Stimulated activated CD4-positive, alpha-beta T cell treated with anti-CD3 and anti-CD28 coated beads, Interleukin-4, amount 100 ng/mL, for 24 hours (primary cell): ENCODE measurements at places on chromosomes 6 and 20.

- DNase-seq = no peak
Measured at GRCh38 chr6:135192256-135193174, 11.4 kb downstream of the MYB start.

GRCh38 chr6:40727271-40727670 is 140.1 kb upstream of the LRFN2 start:
- DNase-seq = no peak

GRCh38 chr6:78259935-78260334 is 607.1 kb downstream of the MEI4 start:
- DNase-seq = no peak

- no peak for DNase-seq
Measured at GRCh38 chr20:53910351-53911002, 159.9 kb downstream of the BCAS1 start.

DNA sequence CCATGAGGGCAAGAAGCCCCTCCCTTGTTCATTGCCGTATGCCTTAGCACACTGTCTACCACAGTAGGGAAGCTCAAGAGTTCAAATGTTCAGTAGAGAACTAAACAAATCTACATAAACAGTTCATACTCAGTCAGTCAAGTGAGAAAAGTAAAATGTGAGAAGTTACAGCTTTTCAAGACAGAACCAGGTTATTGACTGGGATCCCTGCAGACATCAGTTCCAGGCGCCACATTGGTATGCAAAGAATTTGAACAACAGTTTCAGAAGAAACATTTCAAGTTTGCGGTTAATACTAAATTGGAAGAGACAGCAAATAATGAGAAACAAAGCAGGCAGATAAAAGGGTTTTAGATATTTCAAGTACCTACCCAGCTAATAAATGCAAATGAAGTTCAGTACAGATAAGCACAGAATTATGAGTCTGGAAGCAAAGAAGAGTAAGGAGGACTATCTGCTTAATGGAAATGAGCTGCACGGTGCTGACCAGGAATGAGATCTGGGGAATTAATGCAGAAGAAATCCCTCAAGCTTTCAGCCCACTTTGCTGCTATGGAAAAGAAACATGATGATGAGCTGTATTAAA is 246.2 kb downstream of the HACE1 start:
- no peak for DNase-seq

DNA sequence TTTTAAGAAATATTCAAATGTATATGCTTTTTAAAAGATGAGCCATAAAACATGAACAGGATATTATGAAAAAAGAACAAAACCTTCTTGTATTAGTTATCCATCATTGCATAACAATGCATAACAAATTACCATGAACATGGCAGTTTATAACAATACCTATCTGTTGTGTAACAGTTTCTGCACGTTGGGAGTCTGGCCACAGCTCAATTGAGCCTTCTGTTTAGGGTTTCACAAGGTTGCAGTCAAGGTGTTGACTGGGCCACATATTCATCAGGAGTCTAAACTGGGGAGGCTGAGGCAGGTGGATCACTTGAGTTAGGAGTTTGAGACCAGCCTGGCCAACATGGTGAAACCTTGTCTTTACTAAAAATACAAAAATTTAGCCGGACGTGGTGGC is 149.4 kb upstream of the SMLR1 start:
- DNase-seq = no peak

- no peak for DNase-seq
Measured at GRCh38 chr6:20729086-20729485, 194.8 kb downstream of the CDKAL1 start.

DNA sequence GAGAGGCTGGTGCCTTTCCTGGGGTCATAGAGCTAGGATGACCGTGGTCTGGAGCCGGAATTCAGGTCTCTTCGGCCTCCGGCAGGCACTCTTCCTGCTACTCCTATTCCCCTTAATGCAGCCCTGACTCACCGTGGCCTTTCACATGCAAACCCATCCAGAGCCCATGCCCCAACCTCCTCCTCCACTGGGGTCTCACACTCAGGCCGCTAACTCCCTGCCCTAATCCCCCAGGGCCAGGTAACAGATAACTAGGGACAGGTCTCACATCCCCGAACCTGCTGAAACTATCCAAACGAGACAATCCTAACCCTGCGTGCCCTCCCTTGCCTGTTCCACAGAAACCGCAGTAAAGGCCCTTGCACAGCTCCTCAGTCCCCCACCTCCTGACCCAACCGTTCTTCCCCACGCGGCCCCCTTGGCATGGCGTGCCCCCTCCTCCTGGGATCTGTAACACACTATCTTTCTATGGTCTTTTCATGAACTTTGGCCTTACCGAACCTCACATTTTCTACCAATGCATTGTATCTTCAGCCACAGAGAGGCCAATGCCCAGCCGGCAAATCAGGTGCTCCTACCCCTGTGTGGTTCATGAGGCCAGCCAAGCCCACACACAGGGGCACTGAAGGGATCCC is 245.4 kb upstream of the EXOC2 start:
- no peak for DNase-seq

DNA sequence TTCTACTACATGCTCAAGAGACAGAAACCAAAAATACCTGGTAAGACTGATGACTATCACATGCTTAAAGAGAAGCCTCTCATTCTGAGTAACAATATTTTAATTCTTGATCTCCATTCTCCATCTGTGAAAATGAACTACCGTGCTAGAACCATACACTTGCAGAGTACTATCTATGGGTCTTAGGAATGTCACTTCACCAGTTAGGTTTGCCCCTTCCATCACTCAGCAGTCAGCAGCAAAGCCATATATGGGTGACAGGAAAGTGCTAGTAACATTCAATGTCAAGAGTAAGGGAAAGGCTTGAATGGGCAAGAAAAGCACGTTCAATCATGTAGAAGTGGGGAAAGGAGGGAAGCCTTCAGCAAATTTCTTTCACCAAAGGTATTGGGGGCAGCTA is 2.3 kb downstream of the DNAAF9 start:
- no peak for DNase-seq

DNA sequence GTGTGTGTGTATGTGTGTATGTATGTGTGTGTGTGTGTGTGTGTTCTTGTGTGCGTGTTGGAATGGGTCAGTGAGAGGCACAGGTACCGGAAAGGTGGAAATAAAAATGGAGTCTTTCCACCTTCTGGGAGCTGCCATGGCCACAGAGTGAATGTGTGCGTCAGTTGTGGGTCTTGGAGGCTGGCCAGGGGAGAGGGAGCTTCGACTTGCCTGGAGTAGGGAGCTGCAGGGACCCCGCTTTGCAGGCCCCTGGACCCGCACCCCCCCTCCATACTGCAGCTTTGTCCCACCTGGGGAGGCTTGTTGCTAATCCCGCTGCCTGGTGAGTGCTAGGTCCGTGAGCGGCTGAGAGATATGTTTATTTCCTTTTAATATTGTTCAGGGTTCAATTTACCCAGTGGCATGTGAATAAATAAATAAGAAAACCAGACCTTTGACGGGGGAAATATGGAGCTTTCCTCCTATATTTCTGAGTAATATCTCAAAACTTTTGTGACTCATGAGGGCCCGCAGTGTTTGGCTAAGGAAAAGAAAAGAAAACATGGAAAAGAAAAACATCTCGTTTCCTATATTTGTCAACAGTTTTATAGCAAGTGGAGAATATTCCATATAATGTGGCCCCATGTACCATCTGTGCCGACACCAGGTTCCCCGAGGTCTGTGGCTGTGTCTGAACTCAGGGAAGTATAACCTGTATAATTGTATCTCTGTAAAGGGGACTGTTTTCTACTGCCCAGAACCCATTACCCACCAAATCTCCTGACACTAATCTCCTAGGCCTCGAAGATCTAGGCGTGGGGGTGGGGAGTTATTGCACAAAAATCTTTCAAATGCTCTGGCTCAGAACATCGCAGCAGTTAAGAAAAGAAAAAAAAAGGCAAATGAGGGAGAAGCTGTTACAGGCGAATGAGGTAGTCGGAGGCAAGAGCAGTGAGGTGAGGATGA is 24.6 kb upstream of the CCDC167 start:
- DNase-seq = no peak

- DNase-seq = no peak
Measured at GRCh38 chr20:50743087-50743486, 11.7 kb downstream of the PARD6B start.

DNA sequence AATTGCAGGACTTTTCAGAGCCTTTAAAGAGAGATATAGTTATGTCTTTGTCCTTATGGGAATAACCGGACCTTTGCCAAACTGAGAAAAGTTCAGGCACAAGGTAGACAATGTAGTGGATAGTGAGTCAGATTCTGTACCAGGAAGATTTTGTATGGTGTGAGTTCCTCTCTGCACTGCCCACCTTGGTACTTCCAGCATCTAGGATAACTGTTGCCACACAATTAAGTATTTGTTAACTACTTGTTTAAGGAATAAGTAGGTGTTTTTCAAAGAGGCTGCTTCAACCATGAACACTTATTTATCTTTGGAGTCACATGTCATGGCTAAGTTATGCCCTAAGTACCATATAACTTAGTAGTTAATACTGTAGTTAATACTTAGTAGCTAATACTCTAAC is 131.8 kb upstream of the DOK5 start:
- no peak for DNase-seq

DNA sequence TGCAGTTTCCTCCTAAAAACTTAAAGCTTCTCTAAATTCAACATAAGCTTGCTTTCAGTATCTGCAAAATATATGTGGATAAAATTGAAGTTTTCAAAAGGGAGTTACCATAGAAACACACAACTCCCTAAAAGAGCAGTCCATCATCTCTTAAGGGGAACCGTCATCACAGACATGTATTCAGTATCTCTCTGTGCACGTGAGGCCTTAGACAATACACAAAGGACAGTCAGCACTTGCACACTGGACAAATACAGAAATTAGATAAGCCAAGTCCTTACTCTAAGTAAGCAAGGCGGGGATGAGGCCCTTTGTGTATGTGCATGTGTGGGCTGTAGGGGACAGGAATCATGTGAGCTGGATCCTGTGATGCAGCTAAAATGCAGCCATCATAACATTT is 136.6 kb downstream of the BACH2 start:
- no peak for DNase-seq
